D721Med (cell line): ENCODE measurements at places on chromosomes 1 and 21.

DNA sequence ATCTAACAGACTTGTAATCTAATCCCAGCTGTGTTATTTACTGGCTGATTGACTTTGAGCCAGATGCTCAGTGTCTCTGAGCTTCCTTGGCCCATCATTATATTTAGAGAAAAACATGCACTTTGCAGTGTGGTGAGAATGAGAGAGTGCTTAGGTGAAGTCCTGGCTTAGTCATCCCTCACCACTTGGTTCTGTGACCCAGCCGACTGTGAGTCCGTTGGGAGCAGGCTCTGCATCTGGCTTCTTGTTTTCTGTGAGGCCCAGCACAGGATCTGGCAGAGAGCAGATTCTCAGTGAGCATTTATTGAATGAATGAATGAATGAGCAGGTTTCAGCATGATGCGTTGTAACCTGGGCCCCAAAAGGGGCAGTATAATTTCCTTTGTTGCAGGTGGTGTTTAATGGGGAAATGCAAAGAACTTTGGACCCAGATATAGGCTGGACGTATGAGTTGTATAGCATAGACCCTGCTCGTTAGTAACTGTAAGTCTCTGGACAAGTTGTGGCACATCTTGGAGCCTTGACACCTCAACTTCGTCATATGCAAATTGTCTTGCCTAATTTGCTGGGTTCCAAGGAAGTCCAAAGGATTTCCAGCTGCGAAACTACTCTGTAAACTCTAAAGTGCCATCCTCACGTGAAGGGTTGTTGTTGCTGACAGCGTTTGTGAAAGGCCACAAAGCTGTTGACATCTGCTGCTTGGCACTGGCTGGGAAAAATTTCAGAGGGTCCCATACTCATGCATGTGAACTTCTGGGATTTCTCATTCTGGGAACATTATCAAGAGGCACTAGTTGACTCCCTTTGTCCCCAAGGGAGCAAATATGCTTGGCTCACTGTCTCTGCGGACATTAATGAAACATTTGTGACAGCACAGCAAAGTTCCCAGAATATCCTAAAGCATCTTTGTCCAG is 138.8 kb upstream of the USP24 start:
- no peak for DNase-seq

DNA sequence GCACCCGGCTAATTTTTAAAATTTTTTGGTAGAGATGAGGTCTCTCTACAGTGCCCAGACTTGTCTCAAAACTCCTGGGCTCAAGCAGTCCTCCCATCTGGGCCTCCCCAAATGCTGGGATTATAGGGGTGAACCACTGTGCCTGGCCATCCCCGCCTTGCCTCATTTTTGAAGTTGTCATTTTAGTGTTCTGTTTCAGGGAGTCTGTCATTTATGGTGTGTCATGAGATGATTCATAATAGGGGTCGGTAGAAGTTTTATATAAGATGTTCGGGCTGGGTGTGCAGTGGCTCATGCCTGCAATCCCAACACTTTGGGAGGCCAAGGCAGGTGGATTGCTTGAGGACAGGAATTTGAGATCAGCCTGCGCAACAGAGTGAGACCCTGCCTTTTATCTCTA is 8.5 kb downstream of the PRCC start:
- no peak for DNase-seq

- DNase-seq: no peak
Observed at GRCh38 chr1:165351863-165352441, 4.6 kb downstream of the LMX1A start.

DNA sequence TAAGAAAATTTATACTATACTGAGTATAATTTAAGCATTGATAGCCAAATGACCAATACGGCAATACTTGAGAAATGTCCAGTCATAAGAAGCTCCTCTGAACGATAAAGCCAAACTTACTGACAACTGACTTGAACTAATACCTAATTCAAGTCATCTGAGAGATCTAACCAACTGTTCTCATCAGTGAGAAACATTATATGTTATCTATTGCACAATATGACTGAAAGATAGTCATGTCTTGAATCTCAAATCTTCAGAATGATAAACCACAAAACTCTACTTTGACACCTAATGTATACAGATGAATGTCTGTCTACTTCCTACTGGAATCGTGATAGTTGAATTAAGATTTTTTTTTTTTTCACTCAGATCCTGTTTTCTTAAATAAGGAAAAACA is 39.0 kb downstream of the APP start:
- no peak for DNase-seq

DNA sequence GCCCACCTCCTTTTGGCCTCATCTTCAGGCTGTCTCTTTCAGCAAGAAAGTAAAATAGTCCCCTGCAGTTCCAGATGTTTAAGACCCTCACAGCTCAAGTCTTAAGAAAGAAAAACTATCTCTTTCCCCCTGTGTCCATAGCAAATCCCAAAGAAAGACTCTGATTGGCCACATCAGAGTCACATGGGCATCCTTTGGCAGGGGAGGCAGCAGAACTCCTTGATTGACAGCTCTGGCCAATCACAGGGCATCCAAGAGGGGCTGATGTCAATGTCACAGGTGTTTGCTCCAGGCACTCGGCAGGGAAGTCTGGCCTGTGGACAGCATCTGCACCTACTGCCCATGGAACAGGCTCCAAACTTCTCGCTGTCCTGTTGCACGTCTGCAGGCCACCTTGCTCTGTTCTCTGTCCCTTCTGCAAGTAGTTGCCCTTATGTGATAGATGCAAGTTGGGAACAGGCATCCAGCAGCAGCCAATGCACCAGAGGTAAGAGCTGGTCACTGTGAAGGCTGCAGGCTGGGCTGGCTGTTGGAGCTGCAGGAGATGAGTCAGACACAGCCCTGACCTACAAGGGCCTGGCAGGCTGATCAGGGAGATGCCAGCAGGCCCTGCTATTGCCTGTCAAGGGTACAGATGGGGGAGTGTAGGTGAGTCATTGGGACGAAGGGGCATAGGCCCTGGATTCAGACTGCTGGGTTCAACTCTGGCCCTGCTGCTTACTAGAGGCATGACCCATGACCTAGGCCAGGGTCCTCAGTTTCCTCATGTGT is 96.8 kb upstream of the TMEM51 start:
- DNase-seq: no peak

GRCh38 chr1:192861860-192862259 is 53.0 kb downstream of the RGS2 start:
- no peak for DNase-seq

DNA sequence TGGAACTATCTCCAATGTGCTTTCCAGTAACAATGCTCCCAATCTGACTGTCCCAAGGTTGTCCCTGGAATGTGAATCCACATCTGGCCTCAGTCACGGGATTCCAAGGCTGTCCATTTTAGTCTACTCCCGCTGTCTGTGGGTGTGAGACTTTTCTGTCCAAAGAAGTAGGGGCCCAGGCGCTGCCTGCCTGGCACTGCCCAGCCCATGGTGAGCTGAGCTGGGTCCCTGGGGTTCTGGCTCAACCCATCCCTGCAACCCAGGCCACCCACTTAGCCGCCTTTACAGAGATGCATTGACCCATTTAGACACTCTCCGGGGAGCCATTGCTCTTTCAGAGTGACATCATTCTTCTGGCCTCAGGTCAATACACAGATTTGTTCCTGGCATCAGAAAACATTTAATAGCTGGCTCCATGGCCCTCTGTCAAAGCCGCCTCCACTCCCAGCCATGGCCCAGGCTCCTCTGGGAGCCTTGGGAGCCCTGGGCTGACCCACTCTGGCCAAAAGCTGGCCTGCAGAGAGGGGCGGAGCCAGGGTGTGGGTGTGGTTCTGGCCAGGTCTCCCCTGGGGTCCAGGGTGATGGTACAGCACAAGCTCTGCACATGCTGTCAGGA is 47.2 kb upstream of the PAX7 start:
- DNase-seq: no peak

DNA sequence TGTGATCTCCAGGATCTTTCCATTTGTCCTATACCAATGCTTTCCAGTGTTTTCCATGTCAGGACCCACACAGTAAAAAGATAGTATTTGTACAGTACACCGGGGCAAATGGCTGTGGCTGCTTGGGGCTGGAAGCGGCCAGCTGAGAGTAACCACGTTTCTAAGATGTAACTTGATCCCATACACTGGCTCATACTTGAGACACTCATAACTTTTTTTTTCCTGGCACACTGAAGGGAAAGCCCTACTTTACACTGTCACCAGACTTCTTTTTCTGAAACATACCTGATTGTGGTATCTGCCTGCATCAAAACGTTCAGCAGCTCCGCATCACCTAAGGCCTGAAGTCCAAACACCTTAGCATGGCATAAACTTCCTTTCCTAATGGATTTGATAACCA is 21.6 kb downstream of the VPS13D start:
- DNase-seq: no peak

- no peak for DNase-seq
Observed at GRCh38 chr1:101293461-101294051, 56.7 kb downstream of the S1PR1 start.

DNA sequence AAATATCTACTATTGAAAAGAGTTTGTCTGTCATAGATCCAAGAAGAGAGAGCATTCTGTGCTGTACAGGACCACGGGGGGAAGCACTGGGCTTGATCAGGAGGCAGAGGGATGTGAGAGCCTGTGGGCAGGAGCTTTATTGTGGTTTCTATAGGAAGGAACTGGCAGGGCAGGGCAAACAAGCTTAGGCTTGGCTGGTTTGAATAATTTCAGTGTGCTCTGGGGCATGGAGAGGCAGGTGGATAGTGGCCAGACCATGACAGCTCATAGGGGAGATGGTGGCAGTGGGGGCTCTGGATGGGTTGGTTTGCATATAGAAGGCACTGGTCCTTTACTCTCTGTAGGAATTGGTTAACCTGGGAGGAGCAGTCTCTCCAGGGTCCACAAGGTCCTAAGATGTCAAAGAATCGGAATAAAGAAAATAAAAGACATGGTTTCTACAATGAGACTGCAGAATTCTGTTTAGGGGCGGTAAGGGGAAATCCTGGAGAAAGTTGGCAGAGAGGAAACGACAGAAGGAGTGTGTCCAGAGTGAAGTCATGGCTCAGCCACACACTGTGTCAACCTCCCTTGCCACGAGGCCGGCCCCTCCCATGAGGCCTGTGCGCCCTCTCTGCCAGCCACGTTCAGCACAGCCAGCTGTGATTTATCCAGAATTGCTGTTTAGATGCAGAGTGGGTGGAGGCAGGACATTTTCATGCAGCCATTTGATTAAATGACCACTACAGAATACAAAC is 81.7 kb upstream of the PGBD5 start:
- no peak for DNase-seq
